ENCODE measurements at places on chromosomes 1 and 21.

DNA sequence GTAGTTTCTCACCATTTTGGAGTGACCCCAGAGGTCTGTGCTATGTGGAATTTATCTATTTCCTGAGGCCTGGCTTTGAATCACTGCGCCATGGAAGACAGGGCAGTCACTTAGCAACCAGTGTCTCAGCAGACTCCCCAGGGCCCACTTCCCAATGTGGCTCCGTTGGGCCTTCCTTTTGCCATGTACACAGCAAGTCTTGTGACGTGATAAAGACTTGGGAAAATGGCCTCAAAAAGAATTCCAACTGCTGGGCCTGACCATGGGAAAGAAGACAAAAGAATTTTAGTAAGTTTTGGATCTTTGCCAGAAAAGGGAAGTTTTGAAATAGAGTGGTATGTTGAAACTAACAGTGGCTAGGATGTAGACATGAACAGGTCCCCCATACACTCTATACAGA, 36.2 kb downstream of the TLR5 start:
- no peak for DNase-seq

GRCh38 chr1:17207540-17207939, 2.6 kb downstream of the PADI1 start:
- no peak for DNase-seq

GRCh38 chr1:178954937-178955336, 70.8 kb upstream of the FAM20B start:
- no peak for DNase-seq

GRCh38 chr1:53362851-53363642, 35.2 kb upstream of the LRP8 start:
- DNase-seq: no peak

DNA sequence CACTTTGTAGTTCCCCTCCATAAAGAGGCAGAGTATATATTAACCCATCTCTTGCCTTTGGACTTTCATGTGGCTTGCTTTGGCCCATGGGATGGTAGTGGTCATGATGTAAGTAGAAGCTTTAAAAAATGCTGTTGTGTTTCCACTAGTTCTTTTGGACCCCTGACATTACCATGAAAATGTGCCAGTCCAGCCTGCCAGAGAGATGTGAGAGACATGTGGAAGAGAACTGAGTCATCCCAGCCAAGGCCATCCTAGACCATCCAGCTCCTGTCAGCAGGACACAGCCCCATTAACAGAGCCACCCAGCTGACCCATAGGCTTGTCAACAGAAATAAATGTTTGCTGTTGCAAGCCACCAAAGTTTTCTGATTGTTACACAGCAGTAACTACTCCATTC, 3.9 kb upstream of the CD101 start:
- DNase-seq: no peak

DNA sequence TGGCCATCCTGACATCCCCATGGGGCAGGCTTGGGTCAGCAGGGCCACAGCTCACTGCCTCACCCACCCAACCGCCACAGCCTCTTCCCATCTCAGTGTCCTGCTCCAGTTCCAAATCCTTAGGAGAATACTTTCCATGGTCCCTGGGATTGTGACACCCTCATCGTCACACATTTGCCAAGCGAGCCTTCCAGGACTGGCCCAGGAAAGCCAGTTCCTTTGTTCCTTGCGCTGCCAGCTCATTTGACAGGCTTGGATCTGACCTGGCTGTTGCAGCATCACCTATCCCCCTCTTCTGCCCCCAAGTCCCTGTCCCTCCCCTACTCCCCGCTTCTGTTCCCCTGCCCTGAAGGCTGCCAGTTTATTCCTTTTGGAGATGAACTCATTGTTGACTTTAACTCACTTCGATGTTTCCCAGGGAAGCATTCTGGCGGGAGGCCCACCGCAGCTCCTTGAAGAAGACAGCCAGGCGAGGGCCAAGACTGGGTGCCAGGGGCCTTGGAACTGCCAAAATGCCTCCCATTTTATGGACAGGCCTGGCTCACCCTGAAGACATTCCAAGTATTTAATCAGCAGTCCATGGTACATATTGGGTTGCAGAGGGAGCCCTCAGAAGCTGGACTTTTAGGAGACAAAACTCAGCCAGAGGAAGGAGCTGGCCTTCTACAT, 10.2 kb upstream of the GNL2 start:
- DNase-seq: no peak

GRCh38 chr1:197725044-197725443, 50.2 kb downstream of the DENND1B start:
- no peak for DNase-seq

DNA sequence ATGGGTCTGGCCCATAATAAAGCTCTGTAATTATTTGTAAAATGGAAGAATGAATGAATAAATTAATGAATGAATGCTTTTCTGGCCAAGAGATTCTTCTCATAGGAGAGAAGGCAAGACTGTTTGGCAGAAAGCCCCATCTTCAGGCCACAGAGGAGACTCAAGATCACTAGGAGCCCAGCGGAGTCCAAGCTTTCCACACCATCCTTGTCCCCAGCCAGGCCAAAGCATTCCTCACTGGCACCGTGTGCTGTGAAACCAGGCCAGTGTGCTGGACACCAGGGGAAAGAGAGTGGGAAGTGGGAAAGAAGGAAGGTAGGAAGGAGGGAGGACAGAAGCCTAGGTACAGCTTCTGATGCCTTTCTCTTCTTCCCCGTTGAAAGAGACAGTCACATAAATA, 86.4 kb downstream of the PLXNA2 start:
- DNase-seq: no peak

DNA sequence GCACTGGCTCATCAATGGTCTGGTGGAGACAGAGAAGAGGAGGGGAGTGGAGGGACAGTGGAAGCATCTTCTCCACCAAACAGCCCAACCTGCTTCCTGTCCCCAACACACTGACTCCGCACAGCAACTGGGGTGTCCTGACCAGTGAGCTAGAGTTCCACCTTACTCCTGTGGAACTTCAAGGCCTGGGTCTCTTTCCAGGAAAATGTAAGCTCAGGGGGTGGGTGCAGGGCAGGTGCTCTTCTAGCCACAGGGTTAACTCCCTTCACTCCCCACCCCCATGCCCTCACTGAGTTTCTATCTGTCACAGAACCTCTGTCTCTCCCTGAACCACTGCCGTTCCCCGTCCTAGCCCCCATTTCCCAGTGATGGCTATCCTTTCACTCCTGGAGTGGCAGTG, 876 bp downstream of the MOB3C start:
- DNase-seq: no peak

Measured in left renal cortex interstitium (tissue), 4 donors.